ENCODE measurements at places on chromosomes 2 and 18.

DNA sequence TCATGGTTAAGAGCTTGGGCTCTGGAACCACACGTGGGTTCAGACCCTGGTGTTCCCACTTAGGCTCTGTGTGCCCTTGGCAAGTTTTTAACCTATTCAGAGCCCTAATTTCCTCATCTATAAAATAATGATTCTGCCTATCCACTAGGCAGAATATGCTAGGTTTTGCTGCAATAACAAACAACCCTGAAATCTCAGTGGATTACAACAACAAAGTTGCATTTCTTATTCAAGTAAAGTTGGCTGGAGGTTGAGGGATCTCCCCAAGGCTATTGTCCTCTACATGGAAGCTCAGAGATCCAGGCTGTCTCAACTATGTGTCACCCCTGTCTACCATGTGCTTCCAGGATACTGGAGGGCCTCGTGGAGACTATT, 275.4 kb upstream of the SIX2 start:
- no peak for DNase-seq

DNA sequence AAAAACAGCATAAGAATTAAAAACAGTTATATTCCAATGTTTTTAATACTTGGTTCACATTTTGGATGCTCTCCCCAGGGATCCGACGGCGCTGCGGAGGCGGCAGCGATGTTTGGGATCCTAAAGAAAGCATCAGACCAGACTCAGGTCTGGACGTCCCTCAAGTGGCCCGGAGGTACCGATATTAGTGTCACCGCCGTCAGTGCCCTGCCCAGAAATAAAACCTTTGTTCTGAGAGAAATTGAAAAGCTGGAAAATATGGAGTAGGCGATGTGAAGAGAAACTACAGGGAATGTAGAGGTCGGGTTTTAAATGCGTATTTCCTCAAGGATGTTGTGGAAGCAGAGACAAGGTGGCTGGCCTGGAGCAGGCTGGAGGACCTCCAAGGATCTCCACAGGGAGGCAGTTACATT, 683 bp upstream of the TBC1D8 start:
- DNase-seq, result no peak

DNA sequence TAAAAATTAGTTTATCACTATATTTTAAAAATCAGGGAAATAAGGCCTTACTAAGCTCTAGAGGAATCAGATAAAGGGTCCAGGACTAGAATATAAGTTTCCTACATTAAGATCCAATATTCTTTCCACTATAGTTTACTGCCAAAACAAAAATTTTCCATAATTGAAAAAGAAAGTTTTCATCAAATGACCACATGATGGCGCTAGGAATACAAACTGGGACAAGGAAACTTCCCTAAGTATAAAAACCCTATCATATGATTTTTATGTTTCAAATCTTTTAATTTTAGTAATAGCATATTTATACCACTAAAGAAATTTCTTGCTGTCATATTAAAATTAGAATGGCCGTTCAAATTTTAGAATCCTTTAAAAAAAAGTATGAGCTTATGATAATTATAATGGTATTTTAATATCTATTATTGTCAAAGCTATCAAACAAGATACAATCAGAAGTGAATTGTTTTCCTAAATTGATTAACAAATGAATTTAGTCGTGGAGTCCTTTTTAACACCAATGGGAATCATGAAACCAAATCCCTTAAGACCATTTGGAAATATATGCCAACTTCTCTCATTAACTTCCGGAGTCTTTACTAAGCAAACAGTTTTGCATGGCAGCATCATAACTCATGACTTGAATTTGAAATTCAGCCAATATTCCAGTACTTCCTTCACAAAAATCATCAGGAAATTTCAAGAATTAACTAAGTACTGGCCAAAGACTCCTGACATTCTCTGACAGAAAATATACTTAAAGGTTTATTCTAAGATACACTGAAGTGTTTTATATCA, 70.3 kb downstream of the SCN1A start:
- DNase-seq, result no peak

DNA sequence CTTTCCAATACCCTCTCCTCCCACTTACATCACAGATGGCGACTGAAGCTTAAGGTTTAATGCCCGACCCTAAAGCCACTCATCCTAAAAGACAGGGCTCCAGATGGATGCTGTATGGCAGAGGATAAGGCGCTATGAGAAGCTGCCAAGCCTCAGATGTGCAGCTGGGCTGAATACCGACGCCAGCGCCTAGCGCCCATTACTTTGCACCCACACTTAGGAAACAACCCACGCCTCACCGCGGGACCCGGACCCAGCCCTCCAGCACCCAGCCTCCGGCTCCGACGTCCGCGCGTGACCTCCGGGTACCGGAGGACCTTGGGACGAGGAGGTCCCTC, 335 bp downstream of the TRAK2 start:
- no peak for DNase-seq

- DNase-seq, result no peak
Measured at GRCh38 chr2:45812011-45812500, 160.6 kb downstream of the PRKCE start.

DNA sequence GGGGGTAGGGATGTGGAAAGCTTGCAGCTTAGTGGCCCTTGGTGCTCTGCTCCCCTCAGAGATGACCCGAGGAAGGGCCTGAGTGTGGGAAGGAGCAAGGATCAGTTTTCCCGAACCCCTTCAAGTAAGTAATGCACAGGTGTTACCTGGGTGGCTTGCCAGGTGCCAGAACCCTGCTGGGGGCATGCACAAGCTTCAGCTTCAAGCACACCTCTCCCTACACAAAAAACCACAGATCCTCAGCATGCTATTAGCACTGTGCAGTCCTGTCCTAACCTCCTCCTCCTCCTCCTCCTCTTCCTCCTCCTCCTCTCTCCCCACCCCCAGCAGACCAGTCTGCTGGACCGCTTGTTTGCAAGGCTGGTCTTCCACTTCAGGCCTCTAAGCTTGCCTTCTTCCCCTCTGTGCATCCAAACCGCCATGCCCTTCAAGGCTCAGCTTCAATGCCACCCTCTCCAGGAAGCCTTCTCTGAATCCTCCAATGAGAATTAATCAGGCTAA, 114.8 kb downstream of the ACAA2 start:
- DNase-seq, result no peak

DNA sequence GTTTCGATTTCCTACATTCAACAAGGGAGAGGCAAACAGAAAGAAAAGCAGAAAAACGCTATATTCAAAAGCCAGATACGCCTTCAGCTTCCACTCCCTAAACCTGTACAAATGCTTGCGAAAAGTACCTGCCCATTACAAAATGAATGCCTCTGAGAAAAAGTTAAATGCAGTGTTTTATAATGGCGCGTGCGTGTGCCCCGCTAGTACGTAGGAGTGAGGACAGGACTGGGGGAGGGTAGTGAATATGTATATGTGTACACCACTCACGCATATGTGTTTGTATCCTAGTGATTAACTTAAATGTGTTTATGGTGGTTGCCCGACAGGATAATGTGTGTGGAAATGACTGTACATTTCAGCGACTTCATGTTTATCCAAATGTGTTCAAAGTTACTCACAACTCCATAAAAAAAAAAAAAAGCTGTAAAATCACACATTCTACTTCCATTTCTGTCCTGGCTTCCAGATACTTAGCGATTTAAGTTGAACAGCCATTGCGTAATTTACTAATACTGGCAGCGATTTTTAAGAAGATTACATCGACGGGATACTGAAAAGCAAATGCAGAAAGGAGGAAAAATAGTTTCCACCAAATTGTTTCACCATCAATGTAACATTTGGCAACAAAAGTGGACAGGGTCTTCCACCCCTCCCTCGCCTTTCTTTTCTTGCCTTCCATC, 1.3 kb downstream of the NEUROD1 start:
- no peak for DNase-seq

DNA sequence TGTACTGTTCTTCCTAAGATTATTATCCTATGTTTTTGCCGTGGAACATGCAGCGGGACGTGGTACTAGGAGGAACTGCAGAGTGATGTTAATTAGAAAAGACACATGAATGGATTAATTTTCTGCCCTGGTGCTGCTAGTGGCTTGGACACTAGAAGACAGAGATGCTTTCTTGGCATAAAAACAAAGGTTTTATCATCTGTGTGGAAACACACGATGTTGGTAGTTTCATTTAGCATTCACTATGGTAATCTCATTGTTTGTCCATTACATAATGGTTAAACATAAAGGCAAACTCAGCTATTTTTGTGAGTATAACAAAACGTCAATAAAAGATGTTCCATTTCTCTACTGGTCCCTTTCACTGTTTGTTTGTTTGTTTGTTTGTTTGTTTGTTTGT, 22.8 kb downstream of the COL6A3 start:
- DNase-seq, result no peak

DNA sequence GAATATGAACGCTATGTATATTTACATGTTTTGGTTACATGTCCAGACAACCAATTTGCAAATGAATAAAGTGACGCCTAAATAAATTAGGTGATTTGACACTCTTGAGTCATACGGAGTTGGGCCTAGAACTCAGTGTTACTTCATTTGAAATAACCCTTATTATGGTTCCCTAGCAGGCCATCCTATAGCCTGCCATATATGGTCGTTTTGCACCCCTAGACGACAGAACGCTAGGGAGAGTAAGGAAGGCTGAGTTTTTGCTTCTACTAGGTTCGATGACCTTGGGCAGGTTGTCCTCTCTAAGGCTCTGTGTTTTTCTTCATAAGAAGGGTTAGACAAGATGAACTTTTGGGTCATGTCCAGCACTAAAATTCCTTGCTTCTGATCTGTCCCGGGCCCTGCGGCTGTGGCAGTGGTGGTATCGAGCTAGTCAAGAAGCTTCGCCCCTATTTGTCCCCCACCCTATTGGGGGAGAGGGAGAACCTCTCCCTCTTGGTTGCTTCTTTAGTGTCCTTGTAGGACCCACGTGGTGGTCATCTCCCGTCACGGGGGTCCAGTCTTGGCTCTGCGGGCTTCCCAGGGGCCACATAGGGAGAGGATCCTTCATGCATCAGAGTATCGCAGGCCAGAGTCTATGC, 574 bp upstream of the EML4 start:
- DNase-seq, result no peak

DNA sequence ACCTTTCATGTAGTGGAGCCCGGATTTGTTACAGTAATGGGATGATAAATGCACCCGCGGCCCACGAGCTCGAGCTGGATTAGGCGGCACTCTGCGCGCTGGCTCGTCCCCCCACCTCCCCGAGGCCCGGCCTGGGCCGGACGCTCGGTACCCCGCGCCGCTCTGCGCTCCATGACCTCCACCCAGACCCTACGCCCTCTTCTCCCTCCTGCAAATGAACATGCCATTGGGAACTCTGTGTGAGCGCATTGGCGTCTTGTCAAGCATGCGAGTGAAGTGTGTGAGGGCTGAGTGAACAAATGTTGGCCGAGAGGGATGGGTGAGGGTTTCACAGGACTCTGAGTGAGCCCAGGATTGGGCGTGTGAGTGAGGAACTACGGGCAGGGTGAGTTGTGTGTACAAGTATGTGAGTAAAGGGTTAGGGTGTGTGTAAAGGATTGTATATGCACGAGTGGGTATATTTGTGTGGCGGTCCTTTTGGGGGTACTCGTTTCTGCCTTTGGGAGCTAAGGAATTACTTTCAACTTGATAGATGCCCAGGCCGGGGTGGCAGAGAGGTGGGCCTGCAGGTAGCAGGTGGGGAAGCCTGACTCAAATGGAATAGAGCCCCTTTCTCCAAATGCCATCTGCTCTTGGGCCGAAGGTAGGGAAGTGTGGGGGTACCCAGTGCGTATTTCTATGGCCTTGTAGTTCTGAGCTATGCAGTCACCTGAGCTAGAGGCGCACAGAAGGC, 2.9 kb upstream of the EN1 start:
- no peak for DNase-seq

GRCh38 chr2:129008055-129008880, 689.6 kb upstream of the HS6ST1 start:
- DNase-seq, result no peak

Measured in right lobe of liver (tissue), 6 donors.